ENCODE measurements at places on chromosomes 16 and 17. TPM values are rescaled to one million over a fixed set of nuclear protein-coding genes. Genes with fewer than 3 reads are reported as not detected.

GRCh38 chr17:79607940-79608623 lies 2.8 kb downstream of the RBFOX3 start:
- DNase-seq: peak; percentile 45
- peaks cover 96% of the 10 kb centered on the region for H3K27me3 ChIP-seq
- H3K4me3 ChIP-seq: no peak overlapping the region
- no peaks in the 10 kb centered on the region for H3K36me3 ChIP-seq
- H3K4me1 ChIP-seq: no peaks in the 10 kb centered on the region
- no peak overlapping the region for H3K27ac ChIP-seq

GRCh38 chr16:49336581-49336980 lies 37.0 kb upstream of the C16orf78 start:
- no peak for DNase-seq
- no peak overlapping the region for H3K27ac ChIP-seq
- H3K4me3 ChIP-seq: no peak overlapping the region
- 0 out of 2 replicates have a peak, but pooled peaks cover 12% of the 10 kb centered on the region for H3K27me3 ChIP-seq

ANKFN1 gene
- total RNA-seq: not detected

CHMP6 gene
- 33.0 TPM for total RNA-seq

EPX gene
- total RNA-seq: not detected

All from PC-3 (cell line).